Activated CD4-positive, alpha-beta T cell treated with anti-CD3 and anti-CD28 coated beads, Interleukin-2, amount 10 ng/mL, durations not matched to agents 7 days and 5 days (primary cell): ENCODE measurements at places on chromosomes 2 and 18.

GRCh38 chr2:112706170-112706664 lies 14.6 kb upstream of the NT5DC4 start:
- peak; percentile 88 for DNase-seq

- peak; percentile 13 for DNase-seq
These were observed 23.7 kb downstream of the METTL4 start for GRCh38 chr18:2547477-2548087.

- no peak for DNase-seq
These were observed 16.6 kb downstream of the CYS1 start for GRCh38 chr2:10063566-10063965.

DNA sequence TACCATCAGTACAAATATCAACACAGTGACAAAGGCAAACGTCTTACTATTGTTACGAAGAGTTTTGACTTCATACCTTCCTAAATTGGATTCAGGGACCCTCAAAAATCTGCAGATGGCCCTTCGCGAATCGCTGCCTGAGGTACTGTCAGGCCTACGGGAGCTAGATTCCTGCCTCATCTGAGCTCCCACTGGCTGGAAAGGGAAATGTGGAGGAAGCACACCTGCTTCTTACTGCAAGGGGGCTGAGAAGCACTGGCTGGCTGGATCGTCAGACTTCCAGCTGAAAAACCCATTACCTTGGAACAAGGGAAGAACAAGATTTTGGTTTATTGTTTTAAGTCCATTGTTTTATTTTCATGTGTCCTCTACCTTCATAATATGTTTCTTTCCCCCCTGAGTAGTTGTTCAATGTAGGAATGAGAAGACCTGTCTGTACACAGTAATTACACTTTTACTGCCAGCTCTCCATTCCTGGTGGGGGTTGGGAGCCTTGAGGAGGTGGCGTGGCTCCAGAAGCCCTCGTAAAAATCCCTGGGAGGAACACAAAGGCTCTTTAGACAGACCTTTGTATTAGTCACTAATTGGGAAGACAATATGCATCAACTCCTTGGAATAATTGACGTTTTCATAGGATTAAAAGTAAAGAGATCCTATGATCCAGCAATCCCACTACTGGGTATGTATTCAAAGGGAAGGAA lies 124.1 kb upstream of the NOSTRIN start:
- DNase-seq: no peak

- peak; percentile 71 for DNase-seq
These were observed 81.8 kb upstream of the GAREM1 start for GRCh38 chr18:32552421-32553030.

GRCh38 chr2:223784221-223784772 lies 53.1 kb downstream of the AP1S3 start:
- no peak for DNase-seq

- no peak for DNase-seq
These were observed 105.3 kb downstream of the ZBTB7C start for GRCh38 chr18:48303883-48304282.

DNA sequence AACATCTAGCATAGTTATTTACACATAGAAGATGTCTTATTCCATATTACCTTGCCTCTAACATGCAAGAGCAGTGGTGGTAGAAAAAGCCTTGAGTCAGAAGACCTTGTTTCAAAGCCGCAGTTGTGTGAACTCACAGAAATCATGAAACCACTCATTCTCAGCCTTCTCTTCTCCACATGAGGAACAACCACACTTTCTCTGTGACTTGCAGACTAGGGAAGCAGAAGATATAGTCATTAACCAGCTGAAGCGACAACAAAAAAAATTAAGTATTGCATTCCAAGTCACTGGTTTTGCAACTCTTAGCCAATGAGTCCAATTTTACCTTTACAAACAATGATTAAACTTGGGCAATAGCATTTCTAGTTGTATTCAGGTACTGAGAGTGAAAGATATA lies 19.0 kb downstream of the TWSG1 start:
- DNase-seq: no peak

- no peak for DNase-seq
These were observed at the start of gene CDH20 for GRCh38 chr18:61333271-61333745. Gene CDH20 (plus strand): TSS chr18:61333430.

GRCh38 chr2:196821195-196821594 lies 12.0 kb upstream of the C2orf66 start:
- DNase-seq: no peak

DNA sequence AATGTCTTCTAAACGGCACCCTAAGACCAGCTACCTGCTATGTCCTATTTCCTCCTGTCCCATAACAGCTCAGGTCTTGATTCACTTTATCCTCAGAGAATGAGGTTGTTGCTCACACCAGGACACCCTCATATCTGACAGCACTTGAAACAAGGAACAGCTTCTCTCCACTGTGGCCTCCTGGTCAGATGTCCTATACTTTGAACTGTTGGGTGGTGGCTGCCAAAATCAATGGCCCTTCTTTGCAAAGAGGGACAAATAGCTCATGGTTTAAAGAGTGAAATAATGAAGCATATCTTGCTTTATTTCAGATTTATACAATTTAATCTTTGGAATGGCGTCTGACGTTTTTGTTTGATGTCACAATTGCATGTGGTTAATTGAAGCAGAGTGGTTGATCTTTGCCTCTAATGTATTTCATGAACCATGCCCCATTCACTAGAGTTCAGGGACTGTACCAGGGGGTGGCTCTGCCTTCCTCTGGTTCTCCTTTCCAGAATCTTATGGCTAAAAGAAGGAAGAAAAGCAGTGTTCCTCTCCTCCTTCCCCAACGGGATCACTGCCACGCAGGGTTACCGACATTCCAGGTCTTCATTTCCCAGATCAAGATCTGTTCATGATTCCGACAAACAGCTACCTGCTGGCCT lies 24.1 kb upstream of the ZCCHC2 start:
- DNase-seq: no peak

DNA sequence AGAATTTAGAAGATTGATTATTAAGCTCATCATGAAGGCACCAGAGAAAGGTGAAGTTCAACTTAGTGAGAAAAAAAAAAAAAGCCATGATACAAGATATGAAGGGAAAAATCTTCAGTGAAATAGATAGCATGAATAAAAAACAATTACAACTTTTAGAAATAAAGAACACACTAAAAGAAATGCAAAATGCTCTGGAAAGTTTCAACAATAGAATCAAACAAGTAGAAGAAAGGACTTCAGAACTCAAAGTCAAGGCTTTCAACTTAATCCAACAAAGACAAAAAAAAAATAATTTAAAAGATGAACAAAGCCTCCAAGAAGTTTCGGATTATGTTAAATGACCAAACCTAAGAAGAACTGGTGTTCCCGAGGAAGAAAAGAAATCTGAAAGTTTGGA lies 105.5 kb downstream of the GRB14 start:
- DNase-seq: no peak

DNA sequence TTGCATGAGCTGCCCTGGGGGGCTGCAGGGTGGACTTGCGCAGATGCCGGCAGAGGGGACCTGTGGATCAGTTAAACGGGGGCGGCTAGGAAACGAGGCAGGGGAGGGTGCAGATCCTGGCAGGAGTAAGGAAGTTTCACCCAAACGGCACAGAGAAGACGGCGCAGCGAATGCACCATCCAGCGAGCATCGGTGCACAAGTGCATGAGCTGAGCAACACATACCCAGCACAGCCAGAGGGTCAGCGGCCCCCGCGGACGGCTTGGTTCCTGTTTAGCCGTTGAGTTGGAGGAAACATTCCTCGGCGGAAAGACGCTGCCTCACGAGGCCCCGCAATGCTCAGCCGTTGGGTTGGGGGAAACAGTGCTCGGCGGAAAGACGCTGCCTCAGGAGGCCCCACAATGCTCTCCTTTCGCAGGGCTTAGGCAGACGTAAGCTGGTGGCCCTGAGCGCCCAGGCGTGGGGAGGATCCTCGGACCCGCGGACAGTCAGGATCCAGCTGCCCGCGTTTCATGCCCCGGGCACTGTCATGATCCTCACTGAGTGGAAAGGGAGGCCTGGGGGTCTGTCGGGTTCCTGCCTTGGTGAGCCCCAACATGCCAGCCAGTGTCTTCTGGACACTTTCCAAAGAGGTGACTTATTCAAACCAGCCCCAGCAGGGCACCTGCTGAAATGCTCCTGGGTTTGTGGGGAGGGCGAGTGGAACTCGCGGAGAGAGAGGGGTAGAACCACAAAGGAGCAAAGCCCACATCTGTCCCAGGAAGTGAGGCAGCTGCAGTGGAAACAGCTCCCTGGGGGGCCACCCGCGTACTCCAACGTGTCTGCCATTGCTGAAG lies 86.3 kb downstream of the NDUFA10 start:
- DNase-seq: no peak

DNA sequence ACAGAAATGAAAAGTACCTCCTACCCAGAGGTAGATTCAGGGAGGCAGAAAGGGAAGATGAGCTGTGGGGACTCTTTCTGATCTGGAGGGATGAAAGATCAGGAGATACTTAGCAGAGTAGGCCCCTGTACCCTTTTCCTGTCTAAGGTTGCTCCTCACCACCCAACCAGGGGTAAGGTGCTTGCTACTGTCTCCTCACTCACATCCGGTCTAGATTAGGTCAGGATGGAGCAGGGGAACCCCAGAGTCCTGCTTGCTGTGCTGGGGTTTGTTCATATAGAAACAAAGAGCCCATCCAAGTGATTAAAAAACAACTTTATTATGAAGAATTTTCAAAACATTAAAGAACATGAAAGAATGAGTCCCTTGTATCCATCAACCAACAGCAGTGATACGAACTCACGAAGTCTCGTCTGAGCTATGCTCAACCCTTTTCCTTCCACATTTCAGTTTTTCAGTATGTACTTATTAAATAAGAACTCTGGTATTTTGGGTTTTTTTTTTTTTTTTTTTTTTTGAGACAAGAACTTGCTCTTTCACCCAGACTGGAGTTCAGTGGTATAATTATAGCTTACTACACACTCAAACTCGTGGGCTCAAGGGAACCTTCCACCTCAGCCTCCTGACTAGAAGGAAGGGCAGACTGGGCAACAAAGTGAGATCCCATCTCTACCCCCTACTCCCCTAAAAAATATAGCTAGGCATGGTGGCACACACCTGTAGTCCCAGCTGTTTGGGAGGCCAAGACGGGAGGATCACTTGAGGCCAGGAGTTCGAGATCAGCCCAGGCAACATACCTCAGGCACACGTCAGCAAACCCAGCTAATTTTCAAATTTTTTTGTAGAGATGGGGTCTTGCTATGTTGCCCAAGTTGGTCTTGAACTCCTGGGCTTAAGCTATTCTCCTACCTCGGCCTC lies 28.5 kb upstream of the MCFD2 start:
- DNase-seq: peak; percentile 73

DNA sequence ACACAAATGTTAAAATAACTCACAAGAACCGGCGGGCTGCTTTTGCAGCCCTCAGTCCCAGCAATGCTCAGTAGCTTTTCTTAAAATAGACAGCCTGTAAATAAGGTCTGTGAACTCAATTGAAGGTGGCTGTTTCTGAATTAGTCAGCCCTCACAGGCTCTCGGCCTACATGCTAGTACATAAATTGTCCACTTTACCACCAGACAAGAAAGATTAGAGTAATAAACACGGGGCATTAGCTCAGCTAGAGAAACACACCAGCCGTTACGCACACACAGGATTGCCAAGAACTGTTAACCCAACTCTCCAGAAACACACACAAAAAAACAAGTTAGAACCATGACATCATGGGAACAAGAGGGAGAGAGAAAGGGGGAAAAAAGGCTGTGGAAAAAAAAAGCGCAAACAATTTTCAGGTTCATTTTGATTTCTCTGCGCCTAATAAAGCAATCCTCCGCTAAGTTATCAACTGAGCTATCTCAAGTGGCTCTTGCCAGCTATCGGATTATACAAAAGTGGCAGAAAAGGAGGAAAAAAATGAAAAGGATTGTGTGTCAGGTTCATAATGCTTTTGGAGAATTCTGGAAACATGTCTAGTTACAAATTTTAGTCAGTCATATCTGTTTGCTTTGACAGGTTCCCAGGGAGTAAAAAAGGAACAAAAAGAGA lies 89.1 kb downstream of the ZEB2 start:
- no peak for DNase-seq

DNA sequence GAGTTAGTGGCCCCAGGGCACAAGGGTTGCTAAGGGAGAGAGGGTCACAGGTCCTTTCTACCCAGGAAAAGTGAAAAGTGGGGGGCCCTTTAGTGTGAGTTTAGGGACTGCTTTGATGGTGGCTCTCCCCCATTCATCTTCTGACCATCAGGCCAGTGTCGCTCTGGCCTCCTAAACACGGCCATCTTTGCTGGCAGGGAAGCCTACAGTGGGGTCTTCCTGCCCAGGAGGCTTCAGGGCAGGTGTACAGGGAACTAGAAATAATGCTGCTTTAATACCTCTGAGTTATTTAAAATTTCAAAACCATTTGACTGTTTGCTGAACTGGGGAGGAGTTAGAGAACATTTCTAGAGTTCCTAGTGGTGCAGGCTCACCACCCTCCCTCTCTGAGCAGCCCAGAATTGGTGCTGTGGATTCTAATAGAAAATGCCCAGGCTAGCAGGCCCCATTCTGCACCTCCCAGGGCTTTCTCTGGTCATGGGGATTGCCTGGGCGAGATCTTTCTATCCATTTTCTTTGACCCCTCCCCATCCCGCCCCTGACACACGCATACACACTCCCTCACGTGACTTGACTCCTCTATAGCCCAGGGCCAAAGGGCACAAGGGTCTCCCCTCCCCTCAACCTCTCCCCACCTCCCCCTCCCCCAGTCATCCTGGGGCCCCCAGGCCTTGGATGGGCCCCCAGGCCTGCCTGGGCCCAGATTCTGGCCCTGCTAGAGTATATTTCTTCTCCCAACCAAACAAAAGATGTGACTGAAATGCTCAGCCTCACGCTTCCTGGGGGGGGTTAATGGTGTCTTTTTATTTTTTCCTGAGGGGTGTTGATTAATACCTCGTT lies 3.1 kb downstream of the PKDCC start:
- DNase-seq: no peak

- DNase-seq: no peak
These were observed 28.9 kb upstream of the LMAN1 start for GRCh38 chr18:59387687-59388565.

GRCh38 chr2:88191722-88192042 lies 21.5 kb downstream of the THNSL2 start:
- no peak for DNase-seq

- no peak for DNase-seq
These were observed 606.2 kb downstream of the BCL11A start for GRCh38 chr2:59947209-59947608.
